ENCODE measurements at places on chromosomes 16 and 17. TPM values are rescaled to one million over a fixed set of nuclear protein-coding genes. Genes with fewer than 3 reads are reported as not detected.

The ADAD2 gene
- not detected for polyA plus RNA-seq

The PFN1 gene
- 1,404 TPM for polyA plus RNA-seq

The KRT28 gene
- polyA plus RNA-seq: not detected

The SBK1 gene
- 1.3 TPM for polyA plus RNA-seq

The ABCA8 gene
- 2.8 TPM for polyA plus RNA-seq

GRCh38 chr17:63481488-63481870 lies 4.6 kb downstream of the ACE start:
- DNase-seq: no peak

DNA sequence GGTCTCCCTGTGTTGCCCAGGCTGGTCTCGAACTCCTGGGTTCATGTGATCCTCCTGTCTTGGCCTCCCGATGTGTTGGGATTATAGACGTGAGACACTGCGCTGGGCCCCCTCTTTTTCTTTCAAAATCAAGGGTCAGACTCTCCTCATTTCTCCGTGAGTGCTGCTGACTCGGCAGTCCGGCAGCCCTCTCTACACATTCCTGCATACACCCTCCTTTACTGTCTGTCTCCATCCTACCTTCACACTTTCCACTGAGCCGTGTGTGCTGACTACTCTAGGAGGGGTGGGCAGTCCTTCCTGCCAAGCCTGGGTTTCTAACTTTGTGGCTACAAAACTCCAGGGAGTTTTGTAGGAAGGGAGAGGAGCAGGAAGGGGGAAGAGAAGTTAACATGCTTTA lies 195.2 kb downstream of the PARN start:
- no peak for DNase-seq

DNA sequence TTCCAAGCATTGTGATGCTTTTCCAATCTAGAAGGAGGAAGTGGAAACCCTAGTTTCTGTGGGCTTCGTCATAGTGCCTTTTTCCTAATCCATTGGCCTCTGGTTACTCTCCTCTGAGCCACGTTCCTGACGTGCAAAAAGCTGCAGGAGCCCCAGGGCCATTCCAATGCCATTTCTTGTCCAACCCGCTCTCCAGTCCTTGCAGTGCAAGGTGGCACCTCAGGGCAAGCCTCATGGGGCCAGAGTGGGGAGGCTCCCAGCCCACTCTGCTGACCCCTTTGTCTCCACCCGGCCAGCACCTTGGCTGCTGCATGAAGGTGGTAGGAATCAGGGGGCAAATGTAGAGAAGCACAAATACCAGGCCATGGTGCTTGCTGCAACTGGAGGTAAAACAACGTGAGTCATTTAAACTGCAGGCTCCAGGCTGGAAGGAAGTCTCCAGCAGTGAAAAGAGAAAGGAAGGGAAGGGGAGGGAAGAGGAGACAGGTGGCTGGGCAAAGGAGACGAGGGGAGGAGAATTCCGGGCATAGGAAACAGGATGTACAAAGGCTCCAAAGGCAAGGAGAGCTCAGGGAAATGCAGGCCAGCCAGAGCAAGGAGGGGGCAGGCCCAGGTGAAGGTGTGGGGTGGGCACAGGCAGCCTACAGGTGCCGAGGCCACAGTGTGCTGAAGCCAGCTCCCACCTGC lies 168.2 kb upstream of the TNRC6C start:
- DNase-seq: no peak

DNA sequence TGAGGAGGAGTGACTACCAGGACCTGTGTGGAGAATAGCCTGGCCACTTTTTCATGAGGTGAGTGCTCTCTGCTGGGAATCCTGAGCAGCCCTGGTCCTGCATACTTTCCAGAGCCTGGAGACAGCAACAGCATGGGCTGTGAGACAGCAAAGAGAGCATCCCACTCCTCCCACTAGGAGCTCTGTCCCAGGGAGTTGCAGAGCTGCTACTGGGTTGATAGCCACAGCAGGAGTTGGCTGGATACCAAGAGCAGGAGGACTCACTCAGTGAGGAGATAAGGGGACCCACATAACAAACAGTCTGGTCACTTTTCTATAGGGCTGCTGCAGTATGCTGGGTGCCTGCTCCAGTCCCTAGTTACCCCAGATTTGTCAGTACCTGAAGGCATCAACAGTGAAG lies 439.3 kb upstream of the CDH8 start:
- DNase-seq: no peak

- no peak for DNase-seq
Measured at GRCh38 chr17:18263885-18264682, 3.6 kb downstream of the MIEF2 start.

DNA sequence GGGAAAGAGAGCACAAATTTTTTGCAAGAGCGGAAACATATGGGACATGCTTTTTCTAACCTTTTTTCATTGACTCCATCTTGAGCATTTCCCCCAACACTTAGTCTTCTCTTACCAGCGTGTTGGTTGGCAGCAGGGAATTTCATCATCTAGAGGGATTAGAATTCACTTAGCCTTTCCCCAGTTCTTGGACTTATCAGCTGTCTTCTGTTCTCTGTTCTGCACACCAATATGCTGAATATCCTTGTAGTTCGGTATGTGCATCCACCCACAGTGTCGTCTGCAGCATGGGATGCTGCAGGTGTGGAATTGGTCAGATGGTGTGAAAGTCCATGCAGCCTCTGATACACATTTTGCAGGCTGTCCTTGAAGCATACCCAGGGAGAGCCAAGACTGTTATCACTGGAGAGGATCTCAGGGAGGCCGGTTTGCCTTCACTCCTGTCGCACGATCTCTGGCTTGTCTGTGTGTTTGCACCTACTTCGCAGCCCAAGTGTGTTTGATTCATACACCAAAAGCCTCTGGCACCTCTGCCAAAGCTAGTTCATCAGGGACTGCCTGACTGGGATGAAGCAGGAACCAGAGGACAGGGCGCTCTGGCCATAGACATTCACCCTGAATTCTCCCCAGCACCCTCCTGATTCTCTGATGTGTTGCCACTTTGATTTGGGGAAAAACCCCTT lies 93.3 kb downstream of the SOCS1 start:
- DNase-seq: no peak

DNA sequence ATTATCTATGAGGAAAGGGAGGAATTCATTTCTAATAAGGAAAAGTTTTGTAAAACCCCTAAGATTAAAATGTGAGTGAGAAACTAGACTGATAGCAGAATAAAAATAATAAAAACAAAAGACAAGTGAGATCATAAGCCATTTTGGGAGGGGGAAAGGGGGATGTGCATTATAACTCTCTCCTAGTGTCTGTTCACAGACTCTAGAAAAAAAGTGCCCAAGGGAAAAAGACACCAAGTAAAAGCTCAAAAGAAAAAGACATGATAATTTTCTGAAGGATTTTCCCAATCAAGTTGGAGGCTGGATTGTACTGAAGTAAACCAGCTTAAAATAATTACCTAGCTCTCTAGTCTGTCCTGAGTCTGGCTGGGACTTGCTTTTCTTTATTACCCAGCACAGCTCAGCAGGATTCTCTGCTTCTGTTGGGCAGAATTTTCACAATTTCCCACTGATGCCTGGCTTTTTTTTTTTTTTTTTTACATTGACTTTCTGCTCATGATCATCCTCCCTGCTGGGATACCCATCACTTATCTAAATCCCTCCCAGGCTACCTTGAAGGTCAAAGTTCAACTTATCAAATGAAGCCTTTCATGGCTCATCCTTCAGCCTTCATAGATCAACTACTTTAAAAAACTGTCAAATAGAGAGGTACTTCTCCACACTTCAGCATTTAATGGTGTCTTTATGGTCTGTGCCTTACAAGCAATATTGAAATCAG lies 124.2 kb upstream of the KCNJ16 start:
- no peak for DNase-seq

DNA sequence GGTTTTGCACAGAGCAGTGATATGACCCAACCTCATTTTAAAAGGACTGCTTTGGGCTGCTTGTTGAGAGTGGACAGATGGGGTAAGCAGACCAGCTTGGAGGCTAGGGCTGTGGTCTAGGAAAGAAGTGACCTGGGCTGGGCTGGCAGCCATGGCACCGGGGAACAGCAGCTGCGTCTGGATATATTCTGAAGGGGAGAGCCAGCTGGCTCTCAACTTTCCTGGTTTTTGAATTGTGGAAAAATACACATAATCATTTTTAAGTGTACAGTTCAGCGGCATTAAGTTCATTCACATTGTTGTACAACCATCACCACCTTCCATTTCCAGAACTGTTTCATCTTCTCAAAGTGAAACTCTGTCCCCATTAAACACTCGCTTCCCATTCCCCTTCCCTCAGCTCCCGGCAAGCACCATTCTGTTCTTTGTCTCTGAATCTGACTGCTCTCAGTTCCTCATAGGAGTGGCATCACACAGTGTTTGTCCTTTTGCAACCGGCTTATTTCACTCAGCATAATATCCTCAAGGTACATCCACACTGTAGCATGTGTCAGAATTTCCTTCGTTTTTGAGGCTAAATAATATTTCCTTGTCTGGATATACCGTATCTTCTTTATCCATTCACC lies 113.2 kb downstream of the SPECC1 start:
- DNase-seq: no peak

- DNase-seq: no peak
Measured at GRCh38 chr17:51434434-51435170, 174.3 kb downstream of the UTP18 start.

GRCh38 chr17:71830866-71831265 lies 290.0 kb upstream of the SOX9 start:
- DNase-seq: no peak

DNA sequence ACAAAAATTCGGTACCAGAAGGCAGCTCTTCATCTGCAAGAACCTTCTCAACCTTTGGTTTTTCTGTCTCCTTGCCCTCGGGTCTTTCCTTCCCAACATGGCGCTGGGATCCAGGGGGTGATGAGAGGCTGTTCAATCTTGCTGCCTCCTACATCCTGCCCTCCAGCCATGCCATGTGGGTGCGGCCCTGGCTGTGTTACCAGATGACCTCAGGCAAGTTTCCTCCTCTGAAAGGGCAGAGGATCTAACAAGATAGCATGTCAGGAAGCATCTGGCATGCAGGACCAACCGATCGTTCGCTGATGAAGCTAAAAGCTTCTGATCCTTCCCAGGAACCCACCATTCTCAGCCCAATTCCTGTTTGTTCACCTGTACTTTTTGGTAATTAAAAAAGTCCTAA lies 36.8 kb upstream of the BCAR1 start:
- no peak for DNase-seq

DNA sequence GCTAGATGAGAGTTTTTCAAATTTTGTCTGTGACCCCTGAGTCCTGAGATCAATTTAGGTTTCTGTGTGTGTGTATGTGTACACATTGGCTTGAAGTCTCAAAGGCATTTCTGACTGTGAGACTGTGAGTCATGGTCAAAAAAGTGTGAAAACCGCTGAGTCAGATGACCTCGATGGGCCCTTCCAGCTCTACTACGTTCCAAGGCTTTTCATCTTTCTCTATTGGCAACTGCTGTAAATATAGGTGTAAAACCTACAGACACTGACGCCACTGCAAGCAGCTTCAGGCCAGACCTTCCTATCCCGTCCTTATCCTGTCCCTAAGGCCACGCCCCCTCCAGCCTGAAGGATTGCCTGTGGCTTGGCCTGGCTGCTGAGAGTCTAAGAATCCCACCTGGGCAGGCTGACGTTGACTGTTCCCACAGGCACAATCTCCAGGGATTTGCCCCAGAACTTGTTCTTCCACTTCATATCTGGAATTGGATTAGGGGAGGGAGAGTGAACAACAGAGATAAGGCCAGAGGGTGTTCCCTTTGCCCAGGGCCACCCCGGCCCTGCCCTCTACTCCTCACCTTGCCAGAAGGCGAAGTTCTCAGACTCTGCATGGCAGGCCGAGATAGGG lies 11.3 kb downstream of the OSBPL7 start:
- DNase-seq: peak; percentile 63
